Pancreas (tissue), 10 donors: ENCODE measurements at places on chromosomes 11 and 22. TPM values are rescaled to one million over a fixed set of nuclear protein-coding genes. Genes with fewer than 3 reads are reported as not detected.

TMEM191C gene
- 0.28 TPM for total RNA-seq

VWCE gene
- 0.90 TPM for total RNA-seq

SLC1A2 gene
- 38.1 TPM for total RNA-seq

MMP10 gene
- 0.34 TPM for total RNA-seq

OR10A2 gene
- not detected for total RNA-seq

DNA sequence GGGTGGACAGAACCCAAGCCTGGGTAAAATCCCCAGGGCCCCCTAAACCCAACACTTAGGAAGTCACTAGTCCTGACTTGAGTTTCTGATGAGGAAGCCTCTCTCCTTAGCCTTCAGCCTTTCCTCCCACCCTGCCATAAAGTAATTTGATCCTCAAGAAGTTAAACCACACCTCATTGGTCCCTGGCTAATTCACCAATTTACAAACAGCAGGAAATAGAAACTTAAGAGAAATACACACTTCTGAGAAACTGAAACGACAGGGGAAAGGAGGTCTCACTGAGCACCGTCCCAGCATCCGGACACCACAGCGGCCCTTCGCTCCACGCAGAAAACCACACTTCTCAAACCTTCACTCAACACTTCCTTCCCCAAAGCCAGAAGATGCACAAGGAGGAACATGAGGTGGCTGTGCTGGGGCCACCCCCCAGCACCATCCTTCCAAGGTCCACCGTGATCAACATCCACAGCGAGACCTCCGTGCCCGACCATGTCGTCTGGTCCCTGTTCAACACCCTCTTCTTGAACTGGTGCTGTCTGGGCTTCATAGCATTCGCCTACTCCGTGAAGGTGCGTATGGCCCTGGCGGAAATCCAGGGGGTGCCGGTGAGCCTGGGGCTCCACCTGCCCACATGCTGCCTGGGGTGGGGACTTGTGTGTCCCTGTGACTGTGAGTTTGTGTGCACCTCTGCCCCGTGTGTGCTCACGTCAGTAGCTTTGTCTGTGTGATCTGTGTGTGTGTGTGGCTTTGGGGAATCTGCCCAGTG, at the start of gene IFITM1:
Gene IFITM1, plus strand, starts transcription at position 254 of the 767 bp plus-strand sequence. Its CDS starts 131 bp downstream, at position 385.
- no peaks in the 10 kb centered on the region for H3K36me3 ChIP-seq
- H3K27ac ChIP-seq, result no peak within 1 kb of the TSS
- no peaks in the 10 kb centered on the region for H3K27me3 ChIP-seq
- no peaks in the 10 kb centered on the region for H3K4me1 ChIP-seq
- no peak for DNase-seq
- H3K4me3 ChIP-seq, result peak within 1 kb of the TSS; percentile 26

GRCh38 chr11:130034236-130034635, 31.6 kb upstream of the PRDM10 start:
- no peak for DNase-seq
- no peaks in the 10 kb centered on the region for H3K36me3 ChIP-seq
- H3K27me3 ChIP-seq, result no peaks in the 10 kb centered on the region
- H3K27ac ChIP-seq, result no peak overlapping the region
- no peak overlapping the region for H3K4me3 ChIP-seq
- no peaks in the 10 kb centered on the region for H3K4me1 ChIP-seq

GRCh38 chr11:15638386-15638787, 523.7 kb downstream of the INSC start:
- no peaks in the 10 kb centered on the region for H3K27me3 ChIP-seq
- no peak for DNase-seq
- no peaks in the 10 kb centered on the region for H3K36me3 ChIP-seq
- no peaks in the 10 kb centered on the region for H3K4me1 ChIP-seq
- no peak overlapping the region for H3K4me3 ChIP-seq

- H3K27me3 ChIP-seq, result no peaks in the 10 kb centered on the region
- no peaks in the 10 kb centered on the region for H3K4me1 ChIP-seq
- DNase-seq, result no peak
- H3K36me3 ChIP-seq, result no peaks in the 10 kb centered on the region
These were observed 398.9 kb downstream of the ETS1 start for GRCh38 chr11:128188346-128189004.

DNA sequence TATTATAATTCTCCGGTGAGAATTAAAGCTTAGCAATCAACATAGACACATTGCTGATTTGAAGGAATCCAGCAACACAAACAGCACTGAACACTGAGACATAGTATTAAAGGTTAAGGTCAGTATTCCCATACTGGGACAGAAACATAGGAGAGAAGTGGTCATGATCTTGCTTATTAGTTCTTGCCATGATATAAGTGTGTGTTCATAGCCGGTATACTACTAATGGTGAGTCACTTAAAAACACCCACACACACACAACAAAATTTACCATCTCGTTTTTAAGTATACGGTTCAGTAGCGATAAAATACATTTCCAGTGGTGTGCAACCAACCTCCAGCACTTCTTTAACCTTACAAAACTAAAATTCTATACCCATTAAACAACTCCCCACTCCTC, 96.3 kb downstream of the C11orf65 start:
- H3K36me3 ChIP-seq, result no peaks in the 10 kb centered on the region
- DNase-seq, result no peak
- H3K4me3 ChIP-seq, result no peak overlapping the region
- no peaks in the 10 kb centered on the region for H3K27me3 ChIP-seq
- no peaks in the 10 kb centered on the region for H3K4me1 ChIP-seq

- no peak overlapping the region for H3K27ac ChIP-seq
- no peaks in the 10 kb centered on the region for H3K4me1 ChIP-seq
- H3K36me3 ChIP-seq, result no peaks in the 10 kb centered on the region
- no peak for DNase-seq
These were observed 69.5 kb downstream of the ARHGAP42 start for GRCh38 chr11:100756559-100756958.

DNA sequence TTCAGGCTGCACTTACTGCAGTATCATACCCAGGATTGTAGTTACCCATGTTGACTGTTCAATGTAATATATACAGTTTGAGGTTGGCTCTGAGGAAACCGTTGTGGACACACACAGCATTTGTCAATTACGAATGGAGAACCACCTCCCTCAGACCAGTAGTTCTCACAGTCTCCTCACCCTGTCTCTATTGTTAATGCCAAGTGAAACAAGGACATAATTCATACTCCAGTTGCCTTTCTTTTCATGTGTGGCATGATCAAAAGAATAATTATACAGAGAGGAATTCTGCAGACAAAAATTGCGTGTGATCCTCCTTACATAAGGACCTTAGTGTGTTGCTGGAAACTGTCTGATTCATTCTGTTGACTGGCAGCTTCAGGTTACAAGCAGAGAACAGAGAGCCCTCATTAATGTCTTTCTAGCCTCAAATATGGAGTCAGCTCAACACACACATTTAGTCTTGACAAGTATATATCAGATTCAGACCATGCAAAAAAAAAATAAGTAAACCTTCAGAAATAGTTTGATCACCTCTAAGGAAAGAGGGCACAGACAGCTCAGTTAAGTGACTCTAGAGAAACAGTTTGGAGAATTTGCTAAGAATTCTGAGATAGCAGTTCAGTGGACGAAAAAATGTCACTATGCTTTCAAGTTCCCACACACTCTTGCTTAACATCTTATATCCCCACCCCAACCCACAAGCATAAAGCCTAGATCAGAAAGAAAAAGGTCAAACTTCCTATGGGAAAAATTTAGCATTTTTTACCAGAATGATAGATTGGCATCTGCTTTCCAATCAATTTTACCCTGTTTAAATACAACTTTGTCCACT, 96.1 kb downstream of the MAML2 start:
- H3K36me3 ChIP-seq, result no peaks in the 10 kb centered on the region
- no peaks in the 10 kb centered on the region for H3K27me3 ChIP-seq
- H3K4me3 ChIP-seq, result no peak overlapping the region
- H3K27ac ChIP-seq, result no peak overlapping the region

GRCh38 chr22:43411040-43411868, 560 bp upstream of the MPPED1 start:
- no peak overlapping the region for H3K4me3 ChIP-seq
- H3K27ac ChIP-seq, result no peak overlapping the region
- DNase-seq, result no peak
- no peaks in the 10 kb centered on the region for H3K27me3 ChIP-seq
- no peaks in the 10 kb centered on the region for H3K4me1 ChIP-seq

- H3K27me3 ChIP-seq, result no peaks in the 10 kb centered on the region
- H3K4me3 ChIP-seq, result no peak overlapping the region
- no peak for DNase-seq
These were observed 114.8 kb downstream of the TEAD1 start for GRCh38 chr11:12789054-12789453.

GRCh38 chr11:118928870-118929500, 3.3 kb upstream of the BCL9L start:
- no peaks in the 10 kb centered on the region for H3K27me3 ChIP-seq
- peak overlapping the region; percentile 99 for H3K27ac ChIP-seq
- peak overlapping the region; percentile 69 for H3K4me3 ChIP-seq
- DNase-seq, result peak; percentile 65
